CD4-positive, alpha-beta T cell treated with Interleukin-12 subunit alpha and Interleukin-12 subunit beta, for 1 hour (primary cell): ENCODE measurements at places on chromosomes 6 and 20.

- no peak for DNase-seq
Observed at GRCh38 chr20:598133-598850, 11.8 kb downstream of the TCF15 start.

DNA sequence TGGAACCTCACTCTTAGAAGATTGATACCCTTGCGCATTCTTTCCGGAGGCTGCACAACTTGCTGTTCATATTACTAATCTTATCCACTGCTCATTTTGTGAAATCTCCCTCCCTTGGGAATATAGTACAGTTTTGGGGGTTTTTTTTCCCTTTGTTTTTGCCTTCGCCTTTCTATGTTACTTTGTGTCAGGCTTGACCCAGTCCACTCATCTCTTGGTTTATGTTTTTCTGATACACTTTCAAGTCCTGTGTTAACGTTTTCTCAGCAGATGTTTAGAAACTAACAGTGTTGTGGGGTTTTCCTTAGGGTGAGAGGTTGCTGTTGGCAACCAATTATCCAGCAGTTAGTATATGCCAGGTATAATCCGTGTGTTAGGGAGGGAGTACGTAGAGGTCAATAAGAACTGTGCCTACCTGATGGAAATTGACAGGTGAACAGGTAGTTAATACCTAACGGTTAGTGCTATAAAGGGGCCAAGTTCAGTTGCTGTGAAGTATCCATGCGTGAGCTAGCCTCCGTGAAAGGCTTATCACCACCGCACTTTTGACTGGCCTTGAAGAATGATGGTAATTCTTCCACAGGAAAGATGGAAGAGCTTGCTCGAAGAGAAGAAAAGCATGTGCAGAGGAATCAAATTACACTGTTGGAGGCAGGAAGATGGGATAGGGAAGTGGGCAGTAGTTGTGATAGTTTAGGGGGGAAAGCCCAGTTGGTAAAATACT is 1.4 kb downstream of the NFYA start:
- DNase-seq: peak; percentile 63

- DNase-seq: no peak
Observed at GRCh38 chr6:4879741-4880275, 103.6 kb downstream of the CDYL start.

DNA sequence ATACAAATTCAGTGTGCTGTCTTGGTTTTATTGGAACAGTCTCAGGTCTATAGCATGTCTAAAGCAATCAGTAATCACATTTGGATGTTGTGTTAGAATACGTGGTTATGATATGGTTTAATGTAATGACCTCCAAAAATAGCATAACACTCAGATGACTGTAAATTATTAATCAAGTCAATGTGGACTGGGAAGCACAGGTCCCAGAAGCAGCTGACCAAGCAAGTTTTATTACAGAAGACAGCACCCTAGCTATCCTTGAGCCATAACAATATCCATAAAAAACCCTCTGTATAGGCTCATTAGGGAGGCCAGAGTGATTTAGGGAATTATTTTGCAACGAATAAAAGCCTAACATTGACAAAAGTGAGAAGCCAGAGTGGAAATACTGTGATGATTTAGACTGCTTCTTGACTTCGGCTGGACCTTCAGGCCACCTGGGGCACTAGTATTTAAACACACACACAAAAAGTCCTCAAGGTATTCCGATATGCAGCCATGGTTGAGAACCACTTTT is 66.9 kb downstream of the RSPH3 start:
- DNase-seq: no peak

DNA sequence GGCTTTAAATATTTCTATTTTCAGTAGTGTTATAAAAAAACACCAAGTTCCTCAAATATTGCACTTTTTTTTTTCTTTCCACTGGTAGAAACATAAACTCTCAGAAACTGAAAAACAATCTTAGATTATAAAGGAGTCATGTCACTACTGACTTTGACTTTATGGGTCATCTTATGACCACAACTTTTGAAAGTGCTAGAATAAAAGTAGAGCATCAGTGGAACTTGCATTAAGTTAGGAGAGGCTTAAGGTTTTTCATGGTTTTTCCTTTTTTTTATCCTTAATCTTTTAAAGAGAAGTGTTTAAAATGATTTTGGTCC is 56.6 kb upstream of the SUPT3H start:
- DNase-seq: no peak

- no peak for DNase-seq
Observed at GRCh38 chr6:7425808-7426190, 36.2 kb downstream of the RIOK1 start.

GRCh38 chr6:36343109-36343680 is 6.5 kb upstream of the BNIP5 start:
- DNase-seq: no peak

- no peak for DNase-seq
Observed at GRCh38 chr20:38829296-38829875, 23.9 kb downstream of the PPP1R16B start.

GRCh38 chr6:141123049-141123448 is 1009.7 kb upstream of the GJE1 start:
- DNase-seq: no peak

DNA sequence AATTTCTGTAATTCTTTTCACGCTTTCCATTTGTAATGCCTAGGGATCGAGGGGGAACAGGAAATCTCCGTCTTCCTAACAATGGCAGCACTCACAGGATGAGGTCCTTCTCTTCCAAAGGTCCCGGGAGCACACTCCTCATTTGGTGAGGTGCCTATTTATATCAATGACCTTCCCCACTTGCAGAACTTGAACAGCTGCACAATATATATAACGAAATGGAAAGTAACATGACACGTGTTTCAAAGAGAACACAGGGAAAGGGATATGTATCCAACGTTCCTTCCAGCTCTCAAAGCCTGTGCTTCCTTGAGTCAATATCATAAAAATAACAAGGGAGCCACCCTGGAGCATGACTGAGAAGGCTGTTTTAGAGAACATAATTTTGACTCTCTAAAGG is 78.6 kb upstream of the RBM24 start:
- DNase-seq: no peak

GRCh38 chr6:53937461-53937860 is 142.7 kb downstream of the LRRC1 start:
- no peak for DNase-seq

- DNase-seq: no peak
Observed at GRCh38 chr6:128062882-128063603, 162.2 kb upstream of the THEMIS start.

DNA sequence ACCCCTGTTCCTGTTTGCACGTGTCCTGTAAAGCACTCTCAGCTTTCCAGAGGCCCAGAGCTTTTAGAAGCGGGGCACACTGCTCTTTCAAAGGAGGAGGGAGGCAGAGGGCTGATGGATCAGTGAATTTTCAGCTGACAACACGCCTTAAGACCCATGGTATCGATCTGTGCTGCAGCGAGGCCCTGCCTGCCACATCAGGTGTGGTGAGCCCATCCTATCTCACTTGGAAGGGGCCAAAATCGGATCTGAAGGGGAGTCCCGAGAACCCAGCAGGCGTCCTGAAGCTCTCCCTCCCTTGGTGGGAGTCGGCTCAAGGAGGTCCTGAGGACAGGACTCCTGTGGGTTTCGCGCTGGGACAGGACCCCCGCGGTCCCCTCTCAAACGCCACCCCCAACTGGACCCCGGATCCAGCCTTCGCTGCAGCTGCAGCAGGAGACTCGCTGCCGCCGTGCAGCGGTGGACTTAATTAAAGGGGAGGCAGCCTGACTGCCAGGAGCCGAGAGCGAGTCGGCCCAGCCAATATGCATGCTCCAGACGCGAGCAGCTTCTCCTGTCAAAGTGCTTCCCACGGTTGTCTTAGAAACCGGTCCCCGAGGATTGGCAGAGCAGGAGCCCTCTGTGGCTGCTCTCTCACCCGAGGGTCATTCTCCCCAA is 580.0 kb upstream of the ZNF337 start:
- DNase-seq: no peak

GRCh38 chr6:100134703-100135102 is 140.7 kb upstream of the MCHR2 start:
- no peak for DNase-seq

- no peak for DNase-seq
Observed at GRCh38 chr6:63816982-63817436, 181.4 kb downstream of the PHF3 start.

DNA sequence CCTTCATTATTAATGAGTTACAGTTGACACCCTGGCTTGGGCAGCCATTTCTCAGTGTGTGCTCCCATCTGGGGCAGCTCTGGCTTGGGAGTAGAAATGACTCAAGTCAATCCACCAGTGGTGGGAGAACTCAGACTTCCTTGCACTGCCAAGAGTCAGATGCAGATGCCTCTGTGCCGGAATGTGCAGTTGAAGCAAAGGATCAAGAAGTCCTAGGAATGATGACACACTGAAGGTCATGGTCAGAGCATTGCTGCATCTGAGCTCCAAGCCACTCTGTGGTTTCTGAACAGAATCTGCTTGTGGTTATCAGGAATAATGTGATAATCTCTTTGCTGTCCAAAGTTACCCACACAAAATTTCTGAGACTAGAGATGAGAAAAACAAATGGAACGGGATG is 19.5 kb upstream of the PAX1 start:
- no peak for DNase-seq

- DNase-seq: no peak
Observed at GRCh38 chr6:12132351-12133222, 120.5 kb downstream of the HIVEP1 start.

GRCh38 chr6:125129354-125129753 is 24.2 kb upstream of the TPD52L1 start:
- DNase-seq: no peak

GRCh38 chr20:25592135-25592852 is 7.0 kb upstream of the NINL start:
- DNase-seq: no peak

GRCh38 chr20:2750491-2751251 is 49.8 kb downstream of the CPXM1 start:
- DNase-seq: peak; percentile 23

- DNase-seq: peak; percentile 56
Observed at GRCh38 chr6:31586599-31587281, 663 bp downstream of the LST1 start.

- no peak for DNase-seq
Observed at GRCh38 chr20:1688886-1689538, 31.4 kb upstream of the SIRPG start.

DNA sequence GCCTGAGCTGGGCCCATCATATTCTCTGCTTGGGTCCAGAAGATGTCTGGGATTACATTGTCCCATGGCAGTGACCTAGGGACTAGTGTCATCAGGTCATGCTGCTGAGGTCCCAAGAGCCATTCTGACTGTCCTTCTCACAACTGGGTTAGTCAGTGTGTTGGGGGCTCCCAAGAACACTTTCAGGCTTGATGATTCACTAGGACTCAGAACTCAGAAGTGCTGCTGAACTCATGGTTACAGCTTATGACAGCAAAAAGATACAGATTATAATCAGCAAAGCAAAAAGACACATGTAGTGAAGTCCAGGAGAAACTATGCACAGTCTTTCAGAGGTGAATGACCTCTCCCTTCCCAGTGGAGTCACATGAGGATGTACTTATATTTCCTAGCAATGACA is 107.8 kb downstream of the SYNE1 start:
- DNase-seq: no peak

DNA sequence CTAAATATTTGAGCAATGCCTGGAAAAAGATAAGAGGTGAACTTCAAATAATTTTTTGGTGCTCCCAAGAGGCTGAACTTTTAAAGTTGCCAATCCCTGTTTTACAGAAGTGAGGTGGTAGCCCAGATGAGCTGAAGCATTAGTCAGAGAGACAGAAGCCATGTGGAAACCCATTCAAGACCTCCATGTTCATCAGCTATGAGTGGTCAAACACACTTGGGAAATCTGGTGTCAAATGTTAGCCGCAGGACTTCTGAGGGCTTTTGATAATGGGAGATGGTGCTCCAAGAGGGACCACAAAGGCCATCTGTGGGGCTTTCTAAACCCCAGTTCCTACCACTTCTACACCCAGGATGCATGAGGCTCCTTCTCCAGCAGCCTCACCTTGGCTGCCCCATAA is 77.5 kb upstream of the MRPS10 start:
- no peak for DNase-seq

DNA sequence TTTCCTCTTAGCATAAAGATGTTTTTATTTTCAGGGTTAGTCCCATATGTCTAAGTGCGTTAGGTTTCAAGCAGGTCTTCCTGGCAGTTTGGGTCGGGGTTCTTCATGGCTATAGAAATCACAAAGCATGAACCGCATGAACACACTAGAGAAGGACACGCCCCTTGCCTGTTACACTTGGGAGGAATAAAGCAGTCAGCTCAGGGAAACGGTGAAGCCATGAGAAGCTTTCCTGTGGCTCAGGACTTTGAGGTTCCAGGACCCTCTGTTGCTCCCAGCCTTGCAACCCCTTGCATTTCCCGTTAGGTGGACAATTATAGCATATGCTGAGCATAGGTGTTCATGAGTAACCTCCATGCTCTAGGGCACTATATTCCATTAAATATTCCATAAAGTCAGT is 96.7 kb downstream of the SYCP2 start:
- DNase-seq: no peak

DNA sequence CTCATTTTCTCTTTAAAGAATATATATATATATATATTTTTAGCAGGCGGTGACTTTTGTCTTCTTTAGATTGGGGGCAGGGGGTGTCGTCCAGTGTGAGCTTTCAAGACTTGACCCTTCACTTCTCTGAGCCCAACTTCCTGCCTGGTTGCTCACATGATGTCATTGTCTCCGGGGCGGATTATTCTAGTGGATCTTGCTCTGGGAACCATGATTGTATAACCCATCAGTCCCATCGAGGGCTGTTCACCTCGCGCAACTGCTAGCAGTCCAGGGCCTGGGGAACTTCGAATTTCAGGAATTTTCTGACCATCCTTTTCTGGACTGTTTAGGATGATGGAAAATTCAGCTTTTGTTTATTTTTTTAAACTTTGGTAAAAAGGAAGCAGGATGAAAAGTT is 1.0 kb downstream of the IGF2R start:
- peak; percentile 45 for DNase-seq

- DNase-seq: no peak
Observed at GRCh38 chr20:60934724-60935123, 317.3 kb upstream of the CDH4 start.

- no peak for DNase-seq
Observed at GRCh38 chr20:38065764-38066375, 32.3 kb downstream of the RPRD1B start.

GRCh38 chr6:56521976-56522375 is 120.7 kb downstream of the DST start:
- no peak for DNase-seq

- no peak for DNase-seq
Observed at GRCh38 chr20:10236540-10237533, 18.2 kb downstream of the SNAP25 start.

- DNase-seq: no peak
Observed at GRCh38 chr6:134168590-134169208, 116.3 kb upstream of the SLC2A12 start.

DNA sequence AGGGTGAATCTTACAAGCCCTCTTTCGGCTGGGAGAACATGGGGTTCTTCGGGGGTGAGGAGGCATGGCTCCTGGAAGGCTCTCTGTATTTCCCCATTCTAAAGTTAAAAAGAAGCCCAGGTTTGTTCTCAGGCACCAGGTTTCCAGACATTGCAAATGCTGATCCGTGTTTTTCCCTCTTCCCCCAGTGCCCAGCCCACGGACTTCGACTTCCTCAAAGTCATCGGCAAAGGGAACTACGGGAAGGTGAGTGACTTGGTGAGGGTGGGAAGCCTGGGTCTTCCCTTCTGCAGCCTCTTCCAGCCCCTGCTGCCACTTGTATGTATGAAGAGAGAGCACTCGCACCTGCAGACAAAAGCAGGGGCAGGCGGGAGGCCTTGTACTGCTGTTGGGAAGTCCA is 8.7 kb downstream of the SGK2 start:
- DNase-seq: no peak

- no peak for DNase-seq
Observed at GRCh38 chr6:5550631-5551030, 289.3 kb downstream of the FARS2 start.
